ENCODE measurements at places on chromosomes 5 and 9.

DNA sequence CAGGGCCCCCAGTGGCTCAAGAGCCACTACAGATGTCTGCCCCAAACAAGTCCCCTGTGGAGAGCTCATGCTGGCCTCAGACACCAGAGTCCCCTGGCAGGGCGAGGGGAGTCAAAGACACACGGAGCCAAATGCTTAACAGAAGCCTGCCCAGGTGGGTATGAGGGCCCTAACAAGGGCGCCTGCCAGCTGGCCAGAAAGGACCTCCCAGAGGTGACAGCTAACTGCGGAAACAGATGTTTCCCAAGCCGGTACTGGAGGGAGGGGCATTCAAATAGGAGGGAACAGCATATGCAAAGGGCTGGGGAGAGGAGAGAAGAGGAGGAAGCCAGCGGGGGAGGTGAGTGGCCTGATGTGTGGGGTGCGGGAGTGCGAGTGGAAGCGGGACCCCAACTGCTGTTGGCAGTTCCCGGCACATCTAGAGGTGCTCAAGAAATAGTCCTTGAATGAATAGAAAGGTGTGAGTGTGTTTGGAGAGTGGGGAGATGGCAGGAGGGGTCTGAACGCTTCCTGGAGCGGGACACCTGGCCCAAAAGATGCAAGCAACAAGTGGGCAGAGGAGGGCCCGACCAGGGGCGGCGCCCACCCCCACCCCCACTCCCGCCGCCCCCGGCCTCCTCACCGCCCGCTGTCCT is 824 bp downstream of the MXD3 start:
- no peak for DNase-seq

GRCh38 chr5:108430931-108431608 is 49.2 kb upstream of the FBXL17 start:
- DNase-seq = no peak

GRCh38 chr5:88964831-88965230 is 81.8 kb upstream of the MEF2C start:
- DNase-seq = no peak

GRCh38 chr5:151121665-151122064 is 35.9 kb downstream of the ANXA6 start:
- DNase-seq = no peak

DNA sequence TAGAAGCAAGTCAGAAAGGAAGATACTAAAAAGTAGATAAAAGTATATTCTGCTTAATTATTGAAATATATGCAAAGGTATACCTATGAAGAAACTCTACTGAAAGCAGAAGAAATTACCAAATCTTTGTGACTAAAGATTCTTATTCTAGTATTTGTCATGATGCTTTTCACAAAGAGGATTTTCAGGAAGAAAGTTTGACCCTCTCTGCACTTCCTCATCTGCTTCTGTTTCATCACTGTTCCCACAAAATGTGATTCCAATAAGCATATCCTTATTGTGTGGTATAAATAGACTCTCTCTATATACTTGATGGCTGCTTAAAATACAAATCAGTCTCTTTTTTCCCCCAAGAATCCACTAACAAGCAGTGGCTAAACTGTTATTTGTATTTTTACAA is 2139.6 kb upstream of the ACO1 start:
- no peak for DNase-seq

- no peak for DNase-seq
Observed at GRCh38 chr9:94916956-94917355, 190.5 kb downstream of the AOPEP start.
